Activated naive CD4-positive, alpha-beta T cell treated with anti-CD3 and anti-CD28 coated beads, Interleukin-2, amount 50 U/mL, for 16 hours (primary cell): ENCODE measurements at places on chromosomes 6 and 20.

DNA sequence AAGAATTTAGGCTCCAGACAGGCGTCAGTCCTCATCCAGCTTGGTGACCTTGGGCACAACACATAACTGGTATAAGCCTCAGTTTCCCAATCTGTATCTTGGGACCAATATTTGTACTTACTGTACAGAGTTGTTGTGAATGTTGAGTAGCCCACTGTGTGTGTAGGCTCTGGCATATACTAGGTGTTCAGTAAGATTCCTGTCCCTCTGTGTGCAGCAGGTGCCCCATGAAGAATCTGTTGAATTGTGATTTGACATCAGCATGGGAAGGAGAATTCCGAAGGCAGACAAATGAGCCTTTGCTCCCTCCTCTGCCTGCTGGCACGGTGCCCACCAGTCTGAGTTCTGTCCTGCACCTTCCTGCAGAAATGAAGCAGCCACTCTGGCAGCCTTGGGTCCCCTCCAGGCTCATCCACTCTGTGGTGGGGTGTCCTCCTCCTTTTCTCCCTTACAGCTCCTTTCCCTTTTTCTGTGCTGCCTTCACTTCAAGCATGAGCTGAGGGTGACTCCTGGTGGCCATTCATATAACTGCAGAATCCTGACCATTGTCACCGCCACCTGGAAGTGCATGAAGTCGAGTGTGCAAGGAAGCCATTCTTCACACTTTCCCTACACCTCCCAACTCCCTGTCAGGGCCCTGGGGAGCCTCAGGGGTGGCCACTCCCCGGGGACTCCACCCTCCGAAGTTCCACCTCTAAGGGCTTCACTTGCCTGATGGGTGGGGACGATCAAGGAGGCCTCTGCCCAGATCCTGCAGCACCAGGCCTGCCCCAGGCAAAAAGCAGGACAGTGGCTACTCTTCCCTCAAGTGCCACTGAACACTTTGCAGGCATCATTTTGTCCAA, 48.2 kb downstream of the MRPL14 start:
- peak; percentile 70 for DNase-seq

DNA sequence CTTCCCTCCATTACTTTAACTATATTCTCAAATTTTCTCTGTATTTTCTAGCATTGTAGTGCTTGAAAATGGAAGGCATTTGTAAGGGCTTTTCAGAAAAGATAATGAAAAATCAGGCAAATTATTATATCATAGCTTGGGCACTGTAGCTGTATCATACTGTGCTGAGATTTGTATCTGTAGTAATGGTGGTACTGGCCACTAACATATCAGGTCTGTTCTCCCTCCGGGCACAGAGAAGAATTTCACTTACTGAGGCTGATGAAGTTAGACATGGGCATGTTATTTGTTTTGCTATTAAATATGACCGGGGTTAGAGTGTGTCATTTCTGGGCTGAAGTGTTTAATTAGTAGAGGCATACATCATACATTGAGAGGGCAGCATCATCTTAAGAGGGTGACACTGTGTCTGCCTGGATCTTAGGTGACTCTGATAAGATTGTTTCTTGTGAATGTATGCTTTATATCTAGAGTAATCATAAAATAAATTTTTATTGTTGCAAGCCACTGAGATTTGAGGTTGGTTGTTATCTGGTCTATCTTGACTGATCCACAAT, 1395.9 kb downstream of the EPHA7 start:
- no peak for DNase-seq

- DNase-seq, result peak; percentile 81
These were observed 33.8 kb upstream of the RREB1 start for GRCh38 chr6:7073821-7074525.

- DNase-seq, result peak; percentile 25
These were observed 8.1 kb upstream of the OCSTAMP start for GRCh38 chr20:46558511-46558959.

- no peak for DNase-seq
These were observed 17.5 kb downstream of the PXDC1 start for GRCh38 chr6:3734023-3734422.

GRCh38 chr20:57200882-57201695, 65.4 kb downstream of the BMP7 start:
- DNase-seq, result no peak

DNA sequence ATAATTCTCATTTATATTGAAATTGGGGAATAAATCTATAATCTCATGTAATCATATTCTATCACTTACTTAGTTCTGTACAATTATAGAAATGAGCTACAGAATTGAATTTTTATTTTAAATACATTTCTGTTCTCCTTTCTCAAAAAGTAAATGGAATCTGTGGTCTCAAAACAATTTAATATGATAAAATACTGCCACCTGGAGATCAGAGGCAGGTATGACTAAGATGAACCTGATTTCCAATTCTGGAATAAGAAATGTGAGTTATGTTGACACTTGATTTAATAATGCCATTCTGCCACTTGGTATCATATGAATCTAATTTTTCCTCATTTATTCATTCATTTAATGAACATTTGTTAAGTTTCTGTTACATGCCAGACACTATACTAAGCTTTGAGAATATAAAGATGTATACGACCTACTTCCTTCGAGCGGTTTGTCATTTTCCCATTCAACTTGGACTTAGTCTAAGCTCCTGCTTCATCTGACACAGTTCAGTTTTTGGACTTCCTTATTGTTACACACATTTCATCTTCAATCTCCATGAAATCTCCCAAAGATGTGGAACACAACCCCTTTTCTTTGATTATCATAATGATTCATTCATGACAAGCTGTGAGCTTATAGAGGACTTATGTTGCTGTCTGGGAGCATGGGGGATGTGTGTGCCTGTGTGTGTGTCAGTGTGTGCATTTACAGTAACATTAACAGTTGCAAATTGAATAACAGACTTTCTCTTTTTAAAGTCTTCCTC, 7.5 kb upstream of the CCDC28A start:
- no peak for DNase-seq

- DNase-seq, result no peak
These were observed 18.7 kb downstream of the ZNF322 start for GRCh38 chr6:26640806-26641205.

- no peak for DNase-seq
These were observed 137.6 kb downstream of the IMPG1 start for GRCh38 chr6:75934643-75935472.

DNA sequence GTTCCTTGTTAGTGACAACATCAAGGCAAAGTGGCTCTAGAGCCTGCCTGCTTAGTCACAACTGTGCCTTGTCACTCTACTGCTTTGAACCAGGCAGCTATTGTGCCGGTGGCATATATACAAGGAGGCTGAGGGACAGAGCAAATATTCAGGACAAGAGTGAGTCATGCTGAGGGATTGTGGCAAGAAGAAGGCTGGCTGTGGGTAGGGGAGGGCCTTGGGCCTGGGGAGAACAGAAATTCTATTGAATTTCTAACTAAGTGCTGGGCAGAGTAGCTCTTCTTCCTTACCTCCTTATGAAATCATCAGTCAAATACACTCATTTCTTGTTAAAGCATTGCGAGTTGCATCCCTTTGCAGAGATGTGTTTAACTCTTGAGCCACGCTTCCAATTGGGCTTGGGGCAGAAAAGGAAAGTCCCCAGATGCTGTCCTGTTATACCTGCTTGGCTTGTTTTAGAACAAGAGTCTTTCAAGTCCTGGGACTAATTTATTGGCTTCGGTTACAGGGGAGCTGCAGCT, 59.7 kb downstream of the PFDN4 start:
- DNase-seq, result no peak

DNA sequence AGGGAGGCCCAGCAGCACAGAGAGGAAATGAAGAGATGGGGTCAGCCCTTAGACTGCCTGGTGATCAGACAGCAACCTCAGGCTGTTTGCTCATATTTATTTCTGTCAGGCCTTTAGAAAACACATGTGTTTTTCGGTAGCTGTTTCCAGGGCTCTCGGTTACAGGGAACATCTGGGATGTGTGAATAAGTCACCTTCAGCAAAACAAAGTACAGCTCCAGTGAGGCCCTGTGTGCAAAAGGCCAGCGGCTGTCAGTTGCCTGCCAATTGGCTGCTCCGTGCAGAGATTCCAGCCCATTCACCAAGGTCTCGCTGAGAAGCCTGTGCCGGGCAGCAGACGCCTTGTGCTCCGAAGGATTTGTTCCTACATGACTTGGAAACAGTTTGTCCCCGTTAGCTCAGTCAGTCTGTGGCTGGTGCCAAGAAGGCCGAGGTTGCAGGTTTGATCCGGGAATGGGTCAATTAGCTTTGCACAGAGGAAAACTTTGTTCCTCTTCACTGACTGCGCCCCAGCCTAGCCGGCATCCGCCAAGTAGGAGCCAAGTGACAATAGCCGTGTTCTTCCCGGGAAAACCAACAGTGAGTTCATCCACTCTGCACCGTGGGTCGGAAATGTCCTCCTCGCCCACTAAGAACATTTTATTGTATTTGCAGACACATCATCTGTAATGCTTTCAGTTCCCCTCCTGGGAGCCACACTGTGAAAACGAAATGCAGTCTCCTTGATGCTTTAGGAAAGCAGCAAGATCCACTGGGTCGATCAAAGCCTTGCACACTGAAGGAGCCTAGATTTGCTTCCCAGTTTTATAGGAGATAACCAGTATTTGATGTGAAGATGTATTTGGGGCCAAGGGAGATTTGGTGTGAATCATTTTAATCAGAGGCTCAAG, 315.4 kb upstream of the CDYL start:
- DNase-seq, result no peak

GRCh38 chr6:36533321-36533720, 14.0 kb downstream of the STK38 start:
- no peak for DNase-seq

GRCh38 chr6:31578184-31579118, 3.1 kb downstream of the TNF start:
- DNase-seq, result no peak

DNA sequence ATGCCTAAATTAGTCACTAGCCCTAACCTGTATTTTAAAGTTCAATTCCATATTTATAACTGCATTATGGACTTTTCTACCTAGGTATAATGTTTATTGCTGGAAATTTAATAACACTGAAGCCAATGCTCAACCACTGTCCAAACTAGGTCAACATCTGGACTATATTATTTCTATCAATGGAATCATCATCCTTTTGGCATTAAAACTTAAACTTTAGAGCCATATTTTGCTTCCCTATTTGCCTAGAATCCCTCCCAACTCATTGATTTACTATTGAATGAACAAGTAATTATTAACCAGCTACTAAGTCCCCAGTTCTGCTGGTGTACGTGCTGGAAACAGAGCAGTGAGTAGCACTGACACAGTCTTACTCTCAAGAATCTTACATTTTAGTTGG, 291.7 kb upstream of the SPTLC3 start:
- no peak for DNase-seq

DNA sequence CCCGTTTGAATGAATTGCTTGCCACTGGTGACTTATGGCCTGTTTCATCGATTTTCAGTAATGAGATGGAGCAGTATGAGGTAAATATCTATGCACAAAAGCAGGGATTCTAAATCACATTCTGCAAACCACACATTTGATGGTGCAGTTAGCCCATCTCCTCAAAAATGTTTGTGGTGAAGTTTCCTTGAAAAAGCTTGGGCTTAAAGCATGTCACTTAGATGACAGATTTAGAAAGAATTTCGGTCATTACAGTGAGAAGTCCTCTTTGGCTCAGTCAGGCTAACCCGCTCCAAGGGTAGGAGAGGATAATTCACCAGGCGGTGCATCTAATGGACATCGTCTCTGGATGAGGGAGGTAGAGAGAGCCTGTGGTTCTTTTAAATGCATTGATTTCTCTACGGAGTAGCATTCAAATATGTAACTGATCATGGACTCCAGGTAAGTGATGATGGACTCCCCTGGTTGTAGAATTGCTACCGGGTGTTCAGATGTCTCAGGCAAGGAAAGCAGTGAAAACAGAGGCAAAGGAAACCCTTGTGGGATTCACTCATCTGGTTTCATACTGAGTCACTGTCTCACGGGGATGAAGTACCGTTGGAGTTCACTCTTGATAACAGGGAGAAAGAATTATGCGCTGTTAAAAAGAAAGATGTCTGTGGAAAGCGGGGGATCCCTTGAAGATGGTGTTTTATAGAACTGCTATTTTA, 65.3 kb downstream of the AIG1 start:
- no peak for DNase-seq

GRCh38 chr6:161082215-161082614, 90.6 kb downstream of the MAP3K4 start:
- DNase-seq, result no peak
